Osteoblast (primary cell): ENCODE measurements at places on chromosomes 4 and X. TPM values are rescaled to one million over a fixed set of nuclear protein-coding genes. Genes with fewer than 3 reads are reported as not detected.

The MOSPD2 gene
- 23.3 and 29.0 TPM in 2 replicates for total RNA-seq

The DAPP1 gene
- not detected in 2 replicates for total RNA-seq

The VEGFC gene
- 55.4 and 56.9 TPM in 2 replicates for total RNA-seq

The CLDN2 gene
- total RNA-seq, result not detected in 2 replicates

The PLXNA3 gene
- total RNA-seq, result 15.9 and 18.8 TPM in 2 replicates

The TBX22 gene
- total RNA-seq, result not detected in 2 replicates

The MAGED1 gene
- 257 and 258 TPM in 2 replicates for total RNA-seq

The GRIA2 gene
- total RNA-seq, result under 0.01 TPM in 1 of 2 replicates, not detected in the other

The PITX2 gene
- 0.36 and 0.59 TPM in 2 replicates for total RNA-seq

The SAGE1 gene
- not detected in 2 replicates for total RNA-seq

The CLGN gene
- under 0.01 and 0.72 TPM in 2 replicates for total RNA-seq

The GPC4 gene
- 8.3 TPM in 2 replicates for total RNA-seq

The TLR6 gene
- 5.1 and 7.4 TPM in 2 replicates for total RNA-seq

The PNCK gene
- 0.29 and 0.36 TPM in 2 replicates for total RNA-seq

The GAGE12F gene
- not detected in 2 replicates for total RNA-seq

The TREX2 gene
- total RNA-seq, result 3.3 and 3.5 TPM in 2 replicates

The CT45A2 gene
- total RNA-seq, result not detected in 2 replicates

The MAGEC3 gene
- not detected in 2 replicates for total RNA-seq

The TSPAN7 gene
- 0.29 and 0.36 TPM in 2 replicates for total RNA-seq

The TCEAL7 gene
- total RNA-seq, result 6.5 and 10.0 TPM in 2 replicates

The YY2 gene
- 1.4 and 2.4 TPM in 2 replicates for total RNA-seq

The RASL11B gene
- total RNA-seq, result under 0.01 TPM in 1 of 2 replicates, not detected in the other

The YTHDC1 gene
- total RNA-seq, result 40.2 and 41.0 TPM in 2 replicates

The TCEANC gene
- total RNA-seq, result 6.2 and 6.5 TPM in 2 replicates

The MAGEA4 gene
- total RNA-seq, result not detected in 2 replicates

The PABPC5 gene
- 3.2 and 3.6 TPM in 2 replicates for total RNA-seq

The PAGE2B gene
- not detected in 2 replicates for total RNA-seq

The GPR50 gene
- total RNA-seq, result not detected in 2 replicates

The DGKK gene
- not detected in 2 replicates for total RNA-seq

The MAOB gene
- 0.29 and 0.72 TPM in 2 replicates for total RNA-seq

The NONO gene
- 443 and 478 TPM in 2 replicates for total RNA-seq

The HPGD gene
- under 0.01 TPM in 1 of 2 replicates, not detected in the other for total RNA-seq

The UCHL1 gene
- 258 and 348 TPM in 2 replicates for total RNA-seq
